GM10248 (cell line): ENCODE measurements at places on chromosomes 16 and 17.

GRCh38 chr17:64565563-64565962, 58.8 kb downstream of the CEP95 start:
- DNase-seq: no peak

DNA sequence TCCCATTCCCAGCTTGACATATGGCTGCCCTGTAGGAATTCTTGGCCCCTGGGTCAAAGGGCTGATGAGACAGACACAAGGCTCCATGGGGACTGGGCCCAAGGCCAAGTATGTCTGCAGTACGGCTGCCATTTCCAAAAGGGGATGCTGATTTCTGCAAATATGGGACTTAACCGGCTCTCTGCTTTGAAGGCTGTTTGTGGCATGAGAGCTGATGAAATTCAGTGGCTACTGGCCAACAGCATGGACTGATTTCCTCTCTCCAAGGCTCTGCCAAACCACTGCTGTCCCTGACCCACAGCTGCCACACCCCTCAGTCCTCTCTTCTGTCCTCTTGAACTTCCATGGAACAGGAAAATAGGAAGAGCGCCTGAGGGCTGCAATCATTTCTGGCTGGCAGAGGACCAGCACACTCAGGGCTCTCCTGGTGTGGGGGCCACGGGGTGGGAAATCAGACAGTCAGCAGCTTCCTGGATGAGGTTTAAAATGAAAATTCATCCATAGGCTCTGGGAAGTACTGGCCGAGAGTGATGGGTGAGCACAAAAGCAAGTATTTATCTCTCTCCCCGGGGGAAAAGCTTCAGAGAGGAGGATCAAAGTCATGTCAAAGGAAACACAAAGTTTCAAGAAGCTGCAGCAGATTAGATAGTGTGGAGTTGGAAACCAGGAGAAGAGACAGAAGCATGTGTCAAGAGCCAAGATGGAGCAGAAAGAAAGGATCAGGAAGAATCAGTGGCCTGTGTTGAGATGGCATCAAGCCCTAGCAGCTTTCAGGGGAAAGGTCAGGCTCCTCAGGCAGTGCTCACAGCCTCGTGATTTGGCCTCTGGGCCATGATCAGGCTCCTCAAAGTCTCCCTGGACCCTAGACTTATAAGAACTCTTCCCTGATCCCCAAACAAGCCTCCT, 64.1 kb upstream of the SREBF1 start:
- no peak for DNase-seq

GRCh38 chr17:72169823-72170222, 49.0 kb downstream of the SOX9 start:
- DNase-seq: peak; percentile 42

DNA sequence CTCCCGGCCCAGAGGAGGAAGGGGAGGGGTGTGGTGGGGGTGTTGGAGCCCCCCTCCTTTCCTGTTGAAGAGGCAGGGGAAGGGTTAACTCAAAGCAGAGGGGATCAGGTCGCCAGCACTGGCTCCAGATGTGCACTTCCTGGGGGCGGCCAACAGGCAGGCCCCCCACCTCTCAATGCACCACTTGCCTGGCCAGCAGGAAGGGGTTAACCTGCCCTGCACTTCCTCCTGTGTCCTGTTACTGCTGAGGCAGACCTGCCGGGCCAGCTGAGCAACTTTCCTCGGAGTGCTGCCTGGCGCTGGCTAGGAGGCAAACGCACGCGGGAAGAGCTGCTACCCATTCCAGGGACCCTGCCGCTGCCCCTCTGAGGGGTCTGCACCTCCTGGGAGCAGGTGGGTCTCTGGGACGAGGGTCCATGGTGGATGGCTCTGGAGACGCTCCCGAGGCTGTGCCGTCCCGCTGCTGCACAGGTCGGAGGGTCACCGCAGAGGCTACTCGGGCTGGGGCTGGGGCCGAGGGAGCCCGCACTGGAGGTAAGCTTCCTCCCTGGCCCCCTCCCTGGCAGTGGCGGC, at the start of gene EPN3:
Gene EPN3 (plus strand): TSS at position 284 of the 573 bp plus-strand sequence. CDS start 3,822 bp downstream, outside the sequence.
- DNase-seq: no peak

DNA sequence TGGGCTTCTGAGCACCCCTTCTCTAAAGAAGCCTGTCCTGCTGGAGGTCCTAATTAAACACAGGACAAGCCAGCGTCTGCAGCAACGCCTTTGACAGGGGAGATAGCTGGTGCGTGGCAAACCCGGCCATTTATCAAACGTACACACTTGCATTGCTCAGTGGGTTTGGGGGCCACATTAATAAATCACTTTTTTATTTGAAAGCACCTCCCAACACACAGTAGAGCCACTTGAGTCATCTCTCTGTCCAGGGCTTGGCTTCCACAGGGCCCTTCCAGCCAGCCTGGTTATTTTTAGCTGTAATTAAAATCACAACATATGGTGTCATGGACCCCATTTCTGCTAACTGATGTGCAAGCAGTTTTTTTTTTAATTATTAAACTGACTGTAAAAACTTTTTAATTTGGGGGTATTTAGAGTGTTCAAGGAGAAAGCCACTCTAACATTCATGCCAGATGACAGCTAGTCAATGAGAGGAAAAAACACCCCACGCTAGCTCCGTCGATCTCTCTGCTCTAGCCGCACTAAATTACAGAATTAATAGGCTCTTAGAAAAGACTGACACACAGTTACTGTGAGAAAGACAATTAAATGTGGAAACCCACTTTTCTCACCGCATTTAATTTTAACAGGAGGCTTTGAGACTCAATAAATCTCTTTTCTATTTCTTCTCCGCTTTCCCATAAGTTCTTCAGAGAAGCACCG, 201.0 kb upstream of the WSCD1 start:
- no peak for DNase-seq

DNA sequence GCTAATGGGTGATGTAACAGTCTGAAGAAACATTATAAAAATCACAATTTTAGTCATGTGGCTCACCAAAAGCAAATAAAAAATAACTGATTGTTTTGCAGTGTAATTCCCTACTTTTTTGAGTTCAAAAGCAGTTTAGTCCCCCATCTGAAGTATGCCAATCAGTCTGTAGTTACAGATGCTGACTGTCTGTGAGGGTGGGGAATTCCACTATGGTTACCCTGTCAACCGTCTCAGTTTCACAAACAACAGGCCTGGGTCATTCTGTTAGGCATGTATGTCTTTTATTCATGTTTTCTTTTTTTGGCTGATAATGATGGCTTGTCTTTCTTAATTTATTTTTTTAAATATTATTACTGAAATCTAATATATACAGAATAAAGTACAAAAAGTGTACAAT, 69.3 kb downstream of the STXBP4 start:
- peak; percentile 26 for DNase-seq

GRCh38 chr17:10018461-10018891, 113.4 kb upstream of the RCVRN start:
- DNase-seq: peak; percentile 58

GRCh38 chr16:3145660-3146059, 10.8 kb downstream of the ZNF213 start:
- no peak for DNase-seq

DNA sequence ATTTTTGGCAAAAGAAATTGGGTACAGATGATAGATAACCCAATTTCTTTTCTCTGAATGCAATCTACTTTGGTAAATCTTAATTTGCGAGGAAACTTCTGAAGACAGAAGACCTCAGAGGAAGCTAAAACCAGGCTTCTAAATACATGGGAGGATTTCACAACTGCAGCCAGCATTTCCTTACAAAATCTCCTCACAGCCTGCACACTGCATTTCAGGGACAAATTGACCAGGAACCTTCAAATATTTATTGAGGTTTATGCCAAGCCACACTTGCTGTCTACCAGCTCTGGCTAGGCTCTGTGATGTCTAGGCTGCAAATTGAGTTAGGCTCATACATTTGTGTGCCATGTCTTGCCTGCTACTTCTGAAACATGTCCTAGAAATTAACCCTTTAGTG, 167.3 kb upstream of the CDH5 start:
- DNase-seq: no peak

DNA sequence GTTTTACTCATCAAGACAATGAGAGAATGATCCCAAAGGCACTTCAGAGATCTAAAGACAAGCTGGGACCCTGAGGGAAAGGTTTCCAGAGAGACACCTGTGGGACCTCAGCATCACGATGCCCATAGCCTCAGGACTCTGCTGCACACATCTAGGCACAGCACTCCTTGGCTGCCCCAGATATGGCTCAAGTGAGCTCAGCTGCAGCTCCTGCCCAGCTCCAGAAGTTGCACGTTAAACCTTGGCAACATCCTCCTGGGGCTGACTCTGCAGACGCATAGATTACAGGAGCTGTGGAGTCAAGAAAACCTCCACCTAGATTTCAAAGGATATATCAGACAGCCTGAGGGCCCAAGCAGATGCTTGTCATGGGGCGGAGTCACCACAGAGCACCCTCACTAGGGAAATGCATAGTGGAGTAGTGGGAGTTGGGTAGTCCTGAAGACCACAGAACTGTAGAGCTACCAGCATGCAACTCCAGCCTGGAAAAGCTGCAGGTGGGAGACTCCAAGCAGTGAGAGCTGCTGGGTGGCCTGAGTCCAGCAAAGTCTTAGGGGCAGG, 582.0 kb downstream of the CDH11 start:
- no peak for DNase-seq

- no peak for DNase-seq
Observed at GRCh38 chr16:35532576-35532975, 2073.2 kb downstream of the TP53TG3F start.

DNA sequence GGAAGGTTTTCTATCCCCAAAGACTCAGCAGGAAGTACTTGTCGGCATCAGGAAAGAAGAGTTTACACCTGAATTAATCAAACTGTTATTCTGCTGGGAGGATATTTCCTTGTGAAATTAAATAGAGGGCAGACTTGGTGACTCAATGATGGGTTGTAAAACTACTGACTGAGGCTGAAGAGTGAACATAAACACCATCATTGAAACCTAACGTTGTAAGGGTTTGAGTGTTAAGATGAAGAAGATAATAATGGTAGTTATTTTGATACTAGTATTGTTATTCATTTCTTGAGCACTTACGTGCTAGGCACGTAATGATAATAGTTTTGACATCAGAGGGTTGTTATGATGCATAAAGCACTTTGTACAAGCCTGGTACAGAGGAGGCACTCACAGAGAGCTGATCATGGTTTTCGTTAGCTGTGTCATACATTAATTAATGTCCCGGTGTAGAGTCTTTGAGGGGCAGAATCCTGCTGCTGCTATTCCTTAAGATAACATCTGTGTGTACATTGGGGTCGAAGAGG, 64.2 kb upstream of the CACNG3 start:
- no peak for DNase-seq

DNA sequence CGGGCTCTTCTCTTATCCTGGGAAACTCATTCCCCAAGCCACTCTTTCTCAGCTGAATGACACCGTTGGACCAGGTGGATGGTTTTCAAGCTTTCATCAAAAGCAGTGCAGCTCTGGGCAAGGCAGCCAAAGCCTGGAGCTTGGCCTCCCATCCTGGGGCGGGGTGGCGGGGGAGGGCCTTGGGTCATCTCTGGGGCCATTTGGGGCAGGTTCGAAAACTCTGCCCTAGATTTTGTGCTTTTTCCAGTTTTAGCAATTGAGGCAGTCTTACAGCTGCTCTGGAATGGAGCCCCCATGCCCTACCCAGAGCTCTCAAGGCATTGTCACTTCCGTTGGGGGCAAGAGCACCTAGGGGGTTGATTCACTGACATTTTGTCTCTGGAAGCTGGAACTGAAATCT, 9.1 kb downstream of the MPRIP start:
- DNase-seq: no peak

DNA sequence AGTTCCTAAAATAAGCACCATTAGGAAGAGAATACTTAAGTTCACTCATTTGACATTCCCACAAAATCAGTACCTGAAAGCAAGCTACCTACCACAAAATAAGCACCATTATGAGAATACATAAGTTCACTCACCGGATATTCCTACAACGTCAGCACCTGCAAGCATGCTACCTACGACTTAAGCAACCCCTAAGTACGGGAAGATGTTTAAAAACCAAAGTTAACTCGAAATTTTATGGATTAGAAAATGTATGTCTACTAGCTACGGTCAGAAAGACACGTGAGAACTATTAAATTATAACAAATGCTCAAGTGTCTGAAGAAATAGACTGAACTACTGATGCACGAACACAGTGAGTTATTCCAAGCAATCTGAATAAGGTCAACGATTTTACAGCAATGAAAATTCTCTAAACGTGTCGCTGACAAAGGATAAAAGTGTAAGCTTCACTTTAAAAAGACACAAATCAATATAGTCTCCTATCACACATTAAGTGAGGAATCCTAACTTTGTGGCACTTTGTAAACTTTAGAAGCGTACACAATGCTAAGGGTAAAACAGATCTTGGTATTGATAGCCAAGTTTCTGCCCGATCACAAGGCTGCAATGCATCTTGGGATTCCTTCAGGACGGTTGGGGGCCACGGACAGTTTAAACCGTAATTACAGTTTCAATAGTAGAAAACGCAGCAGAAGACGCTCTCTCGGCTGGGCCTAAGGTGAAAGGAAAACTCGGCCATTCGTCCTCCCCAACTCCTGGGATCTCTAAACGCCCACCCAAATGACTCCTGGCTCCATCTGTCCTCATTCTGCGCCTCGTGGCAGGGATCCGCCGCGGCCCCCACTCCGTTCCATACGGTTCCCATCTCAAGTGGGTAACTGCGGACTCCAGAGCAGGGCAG, 1.3 kb downstream of the GSPT1 start:
- DNase-seq: no peak

- DNase-seq: peak; percentile 58
Observed at GRCh38 chr17:38598536-38598935, 7.2 kb downstream of the SRCIN1 start.

- peak; percentile 72 for DNase-seq
Observed at GRCh38 chr17:80891397-80892018, 100.1 kb upstream of the CHMP6 start.

DNA sequence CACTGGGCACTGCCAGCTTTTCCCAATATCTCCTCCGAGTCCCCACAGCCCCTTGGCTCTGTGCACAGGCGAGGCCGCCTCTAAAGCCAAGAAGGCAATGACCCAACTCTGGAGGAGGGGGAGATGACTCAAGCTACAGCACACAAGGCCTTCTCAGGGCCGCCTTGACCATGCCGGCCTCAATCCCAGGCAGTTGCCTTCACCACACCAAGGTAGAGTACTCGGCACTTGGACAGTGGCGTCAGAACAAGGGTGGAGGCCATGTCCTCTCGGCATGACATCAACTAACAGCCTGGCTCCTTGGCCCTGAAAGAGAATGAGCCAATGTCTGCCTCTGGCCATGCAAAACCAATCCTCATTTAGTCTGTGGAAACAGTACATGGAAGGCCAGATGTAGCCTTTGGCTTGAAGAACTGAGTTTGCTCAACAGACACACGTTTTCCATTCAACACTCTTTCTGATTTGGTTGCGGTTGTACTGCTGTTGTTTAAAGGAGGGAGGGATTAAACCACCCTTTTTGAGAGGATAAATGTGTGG, 139.6 kb downstream of the XYLT1 start:
- no peak for DNase-seq

- peak; percentile 89 for DNase-seq
Observed at GRCh38 chr17:35460354-35460851, 11.8 kb upstream of the SLFN13 start.

GRCh38 chr17:70050931-70051330, 24.1 kb upstream of the KCNJ16 start:
- no peak for DNase-seq
